ENCODE measurements at places on chromosomes 3 and 15.

- no peak for DNase-seq
These were observed 887.4 kb upstream of the EPHA6 start for GRCh38 chr3:95926904-95927501.

GRCh38 chr3:42090973-42091731 lies at the start of gene TRAK1:
Gene TRAK1 (plus strand): TSS chr3:42091357. CDS start chr3:42091470, 113 bp downstream.
- peak; percentile 78 for DNase-seq

DNA sequence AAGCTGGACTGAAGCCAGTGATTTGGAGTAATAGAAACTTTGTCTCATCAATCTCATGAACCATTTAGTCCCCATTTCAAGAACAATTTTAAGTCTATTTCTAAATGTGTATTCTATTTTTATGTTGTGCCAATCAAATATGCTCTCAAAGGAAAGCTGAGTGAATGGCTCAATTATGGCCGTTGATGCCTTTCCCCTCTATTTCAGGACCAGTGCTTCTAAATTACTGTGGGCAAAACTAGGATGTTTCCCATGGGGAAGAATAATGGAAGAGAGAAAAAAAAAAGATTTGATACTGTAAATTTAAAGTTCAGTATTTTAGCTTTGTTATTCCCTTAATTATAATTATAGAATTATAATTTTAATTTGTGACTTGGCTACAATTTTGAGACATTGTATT lies 110.1 kb downstream of the CADM2 start:
- no peak for DNase-seq

DNA sequence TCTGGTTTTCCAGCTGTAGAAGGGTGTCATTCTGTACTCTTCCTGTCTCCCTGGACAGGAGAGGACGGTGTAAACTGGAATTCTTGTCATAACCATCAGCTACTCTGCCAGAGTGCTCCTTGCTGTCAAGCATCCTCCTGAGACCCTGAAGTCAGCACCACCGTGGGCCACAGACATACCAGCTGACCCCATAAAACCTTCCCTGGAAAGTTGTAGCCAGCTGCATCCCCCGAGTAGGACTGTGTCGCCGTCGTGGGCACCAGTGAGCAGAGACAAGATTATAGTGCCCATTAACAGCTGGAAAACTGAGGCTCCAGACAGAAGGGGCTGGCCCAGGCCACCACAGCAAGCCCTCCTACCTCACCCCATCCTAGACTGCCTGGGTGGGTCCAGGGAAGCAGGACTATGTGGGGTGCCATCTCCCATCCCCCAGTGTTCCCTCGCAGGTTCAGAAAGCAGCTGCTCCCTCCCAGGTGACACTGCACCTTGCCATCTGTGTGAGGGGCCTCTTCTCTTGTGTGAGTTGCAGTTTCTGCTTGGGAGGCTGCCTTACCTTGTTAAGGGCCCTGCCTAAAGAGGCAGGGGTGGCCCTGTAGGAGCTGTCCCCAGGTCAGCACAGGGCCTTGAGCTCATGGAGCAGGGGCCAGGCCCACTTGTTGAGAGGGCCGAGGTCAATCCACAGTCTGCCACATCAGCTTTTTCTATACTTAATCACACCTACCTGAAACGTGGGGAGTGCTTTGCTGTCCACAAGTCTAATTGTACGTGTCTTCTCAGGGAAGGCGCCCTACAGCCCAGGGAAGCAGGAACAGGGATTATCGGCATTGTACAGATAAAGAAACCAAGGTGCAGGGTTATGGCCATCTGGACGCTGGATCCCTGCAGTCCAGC lies 191.9 kb upstream of the LINGO1 start:
- DNase-seq: no peak

DNA sequence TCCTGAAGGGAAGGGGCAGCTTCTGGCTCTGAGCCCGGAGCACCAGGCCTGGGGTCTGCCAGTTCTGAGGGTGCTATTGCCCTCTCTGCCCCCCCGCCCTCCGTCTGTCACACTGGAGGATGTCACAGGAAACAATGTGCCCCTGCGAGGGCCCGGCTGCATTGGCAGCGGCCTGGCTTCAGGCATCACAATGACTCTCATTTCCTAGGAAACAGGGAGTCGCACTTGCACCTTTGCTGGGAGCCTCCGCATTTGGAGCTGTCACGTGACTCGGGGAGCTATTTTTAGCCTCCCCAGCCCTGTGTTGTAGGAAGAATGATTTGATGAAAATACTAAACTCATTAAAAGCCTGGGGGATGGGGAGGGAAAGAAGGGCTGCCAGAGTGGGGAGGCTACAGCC lies 518.9 kb downstream of the SHQ1 start:
- no peak for DNase-seq

- DNase-seq: no peak
These were observed 6.8 kb downstream of the ABHD2 start for GRCh38 chr15:89095073-89095472.

DNA sequence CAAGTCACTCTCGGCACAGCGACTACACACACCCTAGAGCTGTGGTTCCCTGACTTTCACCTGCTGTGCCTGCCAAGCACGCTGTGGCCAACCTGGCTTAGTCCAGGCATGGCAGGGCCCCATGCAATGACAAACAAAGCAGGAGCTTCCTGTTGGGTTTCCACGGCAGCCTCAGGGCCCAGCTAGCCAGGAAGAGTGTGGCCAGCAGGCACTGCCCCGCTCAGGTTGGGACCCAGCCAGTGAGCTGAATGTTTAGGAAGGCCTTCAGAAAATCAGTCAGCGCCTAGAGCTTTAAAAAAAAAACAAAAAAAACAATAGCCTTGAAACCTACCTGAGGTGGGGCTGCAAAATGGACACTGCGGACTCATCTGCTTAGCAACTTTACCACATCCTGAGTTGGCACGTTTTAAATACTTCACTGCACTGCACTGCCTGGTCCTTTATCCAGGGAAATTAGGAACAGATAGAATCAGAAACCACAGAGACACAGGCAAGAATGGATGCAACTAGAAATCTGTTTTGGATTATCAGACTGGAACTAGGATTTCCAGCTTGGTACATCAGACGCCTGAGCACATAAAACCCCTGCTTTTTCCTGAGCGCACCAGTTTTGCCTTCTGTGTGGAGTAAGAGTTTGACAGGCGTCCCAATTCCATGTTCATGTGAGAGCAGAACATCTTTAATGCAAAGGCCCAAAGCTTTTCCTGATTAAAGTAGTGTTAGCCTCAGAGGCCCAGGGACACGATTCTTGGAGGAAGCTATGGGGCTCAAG lies 36.2 kb upstream of the LDHAL6B start:
- peak; percentile 88 for DNase-seq

GRCh38 chr3:15557511-15557946 lies 36.0 kb upstream of the COLQ start:
- DNase-seq: peak; percentile 21

DNA sequence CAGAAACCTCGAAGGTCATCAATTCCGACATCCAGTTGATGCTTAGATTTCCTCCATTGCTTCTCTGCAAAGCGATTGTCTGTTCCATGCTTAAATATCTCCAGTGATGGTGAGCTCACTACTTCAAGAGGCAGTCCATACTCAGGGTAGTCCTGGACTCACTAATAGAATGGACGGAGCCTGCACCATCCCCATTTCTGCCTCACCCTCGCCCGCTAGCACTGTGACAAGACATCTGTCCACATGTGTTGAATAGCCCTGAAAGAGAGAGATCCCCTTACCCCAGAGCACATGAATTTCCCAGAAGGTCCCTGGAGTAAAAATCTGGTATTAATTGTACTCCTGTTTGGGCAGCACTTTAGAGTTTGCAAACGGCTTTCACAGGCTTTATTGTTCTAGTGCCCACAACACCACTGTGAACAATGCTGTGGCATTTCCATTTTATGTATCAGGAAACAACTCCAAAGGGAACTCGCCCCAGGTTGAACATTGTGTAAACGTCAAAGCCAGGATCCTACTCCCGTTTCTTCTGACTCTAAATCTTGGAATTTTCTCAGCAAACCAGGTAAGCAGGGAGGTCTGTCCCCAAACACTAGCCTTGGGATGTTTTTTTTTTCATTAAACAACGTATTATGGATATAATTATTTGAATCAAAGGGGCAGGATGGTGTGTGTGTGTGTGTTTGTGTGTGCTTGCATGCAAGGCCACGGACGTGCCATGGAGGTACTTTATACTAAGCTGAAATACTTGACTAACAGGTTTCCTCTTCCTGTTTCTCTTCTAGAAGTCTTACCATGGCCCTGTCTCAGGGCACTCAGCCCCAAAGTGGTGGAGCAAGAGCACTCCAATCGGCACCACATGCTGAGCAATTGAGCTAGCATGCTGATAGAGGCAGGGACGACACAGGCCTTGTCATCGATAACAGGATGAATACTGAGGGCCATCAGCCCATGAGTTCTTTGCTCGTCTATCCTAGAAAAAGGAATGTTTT lies 198.3 kb downstream of the OPA1 start:
- no peak for DNase-seq

DNA sequence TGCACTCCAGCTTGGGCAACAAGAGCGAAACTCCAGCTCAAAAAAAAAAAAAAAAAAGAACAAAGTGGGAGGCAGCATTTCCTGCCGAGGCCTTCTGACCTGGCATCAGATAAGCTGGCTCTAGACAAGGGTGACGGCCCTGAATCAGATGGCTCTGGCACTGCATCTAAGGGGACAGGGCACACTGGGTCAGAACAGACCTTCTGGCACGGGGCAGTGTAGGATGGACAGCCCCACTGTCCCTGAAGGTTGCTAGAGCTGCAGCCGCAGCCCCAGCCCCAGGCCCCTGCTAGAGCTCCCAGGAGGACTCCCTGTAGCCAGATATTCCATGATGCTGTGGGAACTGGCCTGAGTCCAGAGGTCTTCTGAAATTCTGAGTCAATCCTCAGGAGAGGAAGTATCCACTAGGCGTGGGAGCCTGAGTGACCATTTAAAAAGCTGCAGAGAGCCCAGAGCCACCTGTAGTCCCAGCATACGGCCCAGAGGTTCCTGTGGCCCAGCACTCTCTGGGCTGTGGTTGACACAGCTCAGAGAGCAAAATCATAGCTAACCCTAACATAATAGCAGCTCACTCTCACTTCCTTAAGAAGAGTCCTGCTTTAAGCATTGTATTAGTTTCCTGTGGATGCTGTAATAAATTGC lies 69.2 kb upstream of the MFGE8 start:
- DNase-seq: peak; percentile 59
